NT2/D1 (cell line): ENCODE measurements at places on chromosomes 4 and X.

DNA sequence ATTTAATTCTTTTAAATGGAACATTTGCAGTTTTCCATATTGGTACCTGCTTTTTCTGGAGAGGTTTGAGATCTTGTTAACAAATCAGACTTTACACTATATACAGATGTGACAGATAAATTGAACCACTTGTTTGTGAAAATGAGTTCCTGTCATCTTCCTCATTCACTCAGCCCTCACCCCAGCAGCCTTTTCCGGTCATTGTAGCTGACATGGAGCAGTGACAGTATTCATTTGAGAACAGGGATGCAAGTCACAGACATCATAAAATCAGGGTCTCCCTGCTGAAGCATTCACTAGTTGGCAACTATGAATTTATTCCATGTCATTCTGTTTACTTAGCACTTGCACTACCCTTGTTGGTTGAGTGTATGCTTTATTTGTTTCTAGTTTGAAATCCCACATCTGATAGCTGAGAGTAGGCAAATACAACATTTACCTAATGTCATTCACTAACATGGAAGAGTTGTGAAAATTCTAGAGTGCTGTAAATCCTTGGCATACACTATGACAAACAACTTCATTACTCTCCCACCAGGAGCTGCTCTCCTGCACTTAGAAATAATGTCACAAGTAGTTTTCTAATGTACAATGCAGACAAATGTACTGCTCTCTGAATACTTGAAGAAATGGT is 78.9 kb downstream of the UGT8 start:
- DNase-seq = no peak

- DNase-seq = peak; percentile 27
Measured at GRCh38 chr4:124943938-124944337, 231.4 kb upstream of the ANKRD50 start.

DNA sequence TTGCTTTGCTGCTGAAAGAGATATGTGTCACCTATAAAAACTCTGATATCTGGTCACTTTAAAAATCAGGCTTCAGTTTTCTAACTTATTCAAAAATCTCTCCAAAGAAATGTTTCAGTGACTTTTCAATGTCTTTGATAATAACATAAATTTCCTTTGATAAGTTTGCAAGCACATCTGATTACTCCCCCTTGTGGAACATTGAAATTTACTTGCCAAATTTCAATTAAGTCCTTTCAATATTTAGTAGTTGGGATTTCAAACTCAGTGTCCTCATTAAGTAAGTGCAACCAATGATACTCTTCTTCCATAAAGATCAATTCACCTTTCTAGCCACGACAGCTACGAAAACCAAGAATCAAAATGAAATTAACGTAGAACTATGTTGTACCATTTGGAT is 151.3 kb upstream of the FAM47C start:
- no peak for DNase-seq

- DNase-seq = no peak
Measured at GRCh38 chrX:69124108-69124507, 41.1 kb downstream of the PJA1 start.

GRCh38 chrX:69387567-69388487 is 116.3 kb upstream of the NALF2 start:
- DNase-seq = peak; percentile 84

- no peak for DNase-seq
Measured at GRCh38 chrX:155068165-155068564, 2.8 kb downstream of the CMC4 start.

GRCh38 chr4:122688529-122689140 is 43.9 kb upstream of the BBS12 start:
- DNase-seq = no peak

DNA sequence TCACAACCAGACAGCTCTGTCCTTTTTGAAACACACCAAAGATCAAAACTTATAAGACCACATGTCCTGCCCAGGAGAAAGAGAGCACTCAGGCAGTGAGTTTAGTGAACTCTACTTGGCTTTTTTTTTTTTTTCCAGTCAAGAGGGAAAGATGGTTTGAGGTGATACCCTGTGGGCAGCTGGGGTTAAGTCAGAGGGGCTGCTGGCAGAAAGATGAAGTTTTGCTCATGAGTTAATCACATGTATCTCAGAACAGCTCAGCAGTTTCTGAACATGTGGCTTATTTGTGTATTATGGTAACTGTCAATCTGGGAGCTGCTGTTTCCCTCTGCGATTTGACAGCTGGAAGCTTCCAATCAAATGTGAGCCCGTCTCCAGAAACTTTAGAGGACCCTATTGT is 56.4 kb upstream of the MAP3K15 start:
- no peak for DNase-seq

DNA sequence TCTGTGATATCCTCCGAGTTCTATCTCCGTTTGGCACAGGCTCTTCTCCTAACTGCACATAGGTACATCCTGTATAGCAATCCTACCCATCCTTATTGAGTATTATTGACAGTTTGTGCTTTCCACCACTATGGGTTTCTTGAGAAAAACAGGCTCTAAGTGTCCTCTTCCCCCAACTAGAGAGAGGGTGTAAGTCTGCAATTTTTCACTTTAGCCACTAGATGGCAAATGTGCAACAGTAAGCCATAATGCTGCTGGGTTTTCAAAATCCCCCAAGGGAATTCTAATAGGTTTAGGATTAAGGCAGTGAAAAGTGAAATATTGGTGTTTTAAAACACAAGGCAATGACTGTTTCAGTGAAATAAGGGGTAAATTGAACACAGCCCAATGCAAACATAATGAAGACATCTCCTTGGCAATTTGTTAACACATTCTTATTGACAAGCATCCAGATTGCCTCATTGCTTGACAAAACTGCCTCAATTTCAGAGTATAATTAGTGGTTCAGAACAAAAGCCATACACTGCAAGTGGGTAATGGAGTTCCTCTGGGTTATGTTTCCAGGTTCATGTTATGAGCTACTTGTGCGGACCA is 239.0 kb upstream of the HTR2C start:
- DNase-seq = peak; percentile 27

DNA sequence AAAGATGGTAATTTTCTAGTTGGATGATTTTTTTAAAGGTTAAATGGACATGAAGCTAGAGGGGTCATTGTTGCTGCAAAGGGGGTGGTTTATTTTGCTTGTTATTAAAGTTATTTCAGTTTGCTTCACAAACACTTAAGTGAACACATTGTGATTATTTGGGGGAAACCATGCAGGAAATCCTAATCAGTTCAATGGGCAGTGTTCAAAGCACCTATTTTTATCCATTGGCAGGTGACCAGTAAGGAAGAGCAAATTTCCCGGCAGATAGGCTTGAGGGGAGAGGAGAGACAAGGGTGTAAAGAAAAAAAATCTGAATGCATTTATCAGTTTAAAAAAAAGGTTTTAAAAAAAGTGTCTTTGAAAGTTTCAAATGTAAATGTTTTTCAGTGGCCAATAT is 17.6 kb downstream of the GPR174 start:
- DNase-seq = no peak

- no peak for DNase-seq
Measured at GRCh38 chr4:6695660-6696610, 2.3 kb downstream of the S100P start.
